Cardiac muscle cell (in vitro differentiated cells and primary cell): ENCODE measurements at places on chromosomes 1 and 21. TPM values are rescaled to one million over a fixed set of nuclear protein-coding genes. Genes with fewer than 3 reads are reported as not detected.

GRCh38 chr1:170674986-170675385 is 11.1 kb downstream of the PRRX1 start:
- DNase-seq, result peak; percentile 37

- no peak for DNase-seq
These were observed 961 bp downstream of the RBM15 start for GRCh38 chr1:110340207-110340468.

The TEX38 gene
- 0.27 and 1.4 TPM in 2 replicates for polyA plus RNA-seq

DNA sequence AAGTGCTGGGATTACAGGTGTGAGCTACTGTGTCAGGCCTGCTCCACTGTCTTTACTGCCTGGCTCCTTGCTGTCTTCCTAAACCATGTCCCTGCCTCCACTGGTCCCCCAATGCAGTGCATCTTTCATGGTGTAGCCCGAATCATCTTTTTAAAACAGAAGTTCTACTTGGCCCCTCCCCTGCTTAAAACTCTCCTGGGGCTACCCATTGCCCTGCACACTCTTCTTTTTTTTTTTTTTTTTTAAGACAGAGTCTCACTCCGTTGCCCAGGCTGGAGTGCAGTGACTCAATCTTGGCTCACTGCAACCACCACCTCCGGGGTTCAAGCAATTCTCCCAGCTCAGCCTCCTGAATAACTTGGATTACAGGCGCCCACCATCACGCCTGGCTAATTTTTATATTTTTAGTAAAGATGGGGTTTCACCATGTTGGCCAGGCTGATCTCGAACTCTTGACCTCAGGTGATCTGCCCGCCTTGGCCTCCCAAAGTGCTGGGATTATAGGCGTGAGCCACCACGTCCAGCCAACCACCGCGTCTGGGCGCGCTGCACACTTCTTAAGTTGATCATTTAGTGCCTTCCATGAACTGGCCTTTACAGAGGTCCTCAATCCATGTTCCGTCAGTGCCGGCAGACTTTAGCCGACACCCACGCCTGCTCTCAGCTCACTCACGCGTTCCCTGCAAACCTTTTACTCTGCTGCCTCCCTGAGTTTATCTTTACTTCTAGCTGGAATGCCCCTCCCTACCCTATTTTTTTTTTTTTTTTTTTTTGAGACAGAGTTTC is 2.4 kb downstream of the FCN3 start:
- no peak for DNase-seq

DNA sequence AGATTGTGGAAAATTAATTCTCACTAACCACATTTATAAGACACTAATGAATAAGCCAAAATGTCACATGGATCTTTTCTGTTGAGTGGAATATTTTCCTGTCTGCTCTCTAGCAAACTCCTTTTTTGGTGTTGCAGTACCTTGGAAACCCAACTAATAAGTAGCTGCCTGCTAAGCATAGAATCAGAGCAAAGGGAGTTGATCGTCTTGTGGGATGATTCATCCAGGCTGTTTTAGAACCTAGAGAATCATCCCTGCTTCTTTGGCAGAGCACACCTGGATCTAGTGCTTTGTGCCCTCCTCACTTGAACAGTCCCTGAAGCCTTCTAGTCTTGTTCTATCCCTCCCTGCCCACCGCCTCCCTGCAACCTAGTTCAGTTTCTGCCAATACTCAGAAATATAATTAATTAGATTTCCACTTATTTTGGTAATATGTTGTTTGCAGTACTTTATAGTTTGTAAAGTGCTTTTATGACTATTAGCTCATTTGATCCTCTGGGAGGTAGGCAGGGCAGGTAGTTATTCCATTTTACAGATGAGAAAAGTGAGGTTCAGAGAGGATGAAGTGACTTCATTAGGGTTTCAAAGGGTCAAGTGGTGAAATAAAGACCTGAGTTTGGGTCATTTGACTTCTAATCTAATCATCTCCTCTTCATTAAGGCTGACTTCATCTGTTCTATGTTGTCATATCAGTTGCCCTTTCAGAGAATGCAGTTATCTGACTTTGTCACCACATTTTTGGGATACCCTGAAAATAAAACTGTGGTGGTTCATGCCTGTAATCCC is 2.5 kb downstream of the AGO4 start:
- peak; percentile 9 for DNase-seq

DNA sequence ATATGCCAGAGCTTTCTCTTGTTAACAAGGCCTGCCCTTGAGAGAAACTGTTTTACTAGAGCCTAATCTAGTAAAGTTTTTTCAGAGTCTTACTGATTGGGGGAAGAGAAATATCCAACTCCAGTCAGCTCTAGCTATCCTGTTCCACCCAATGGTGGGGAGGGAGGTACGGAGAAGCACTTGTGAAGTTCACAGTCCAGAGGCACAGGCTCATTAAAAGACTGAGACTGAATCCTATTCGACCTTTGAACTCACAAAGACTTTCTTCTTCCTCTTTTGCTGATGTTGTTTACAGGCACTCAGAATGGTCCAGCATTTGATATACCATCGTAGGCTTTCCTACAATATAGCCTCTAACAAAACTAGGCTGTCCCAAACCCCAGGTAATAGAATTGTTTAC is 15.5 kb upstream of the SFT2D2 start:
- DNase-seq, result no peak

The ANGPTL3 gene
- polyA plus RNA-seq, result 0.94 TPM in 1 of 2 replicates, not detected in the other

DNA sequence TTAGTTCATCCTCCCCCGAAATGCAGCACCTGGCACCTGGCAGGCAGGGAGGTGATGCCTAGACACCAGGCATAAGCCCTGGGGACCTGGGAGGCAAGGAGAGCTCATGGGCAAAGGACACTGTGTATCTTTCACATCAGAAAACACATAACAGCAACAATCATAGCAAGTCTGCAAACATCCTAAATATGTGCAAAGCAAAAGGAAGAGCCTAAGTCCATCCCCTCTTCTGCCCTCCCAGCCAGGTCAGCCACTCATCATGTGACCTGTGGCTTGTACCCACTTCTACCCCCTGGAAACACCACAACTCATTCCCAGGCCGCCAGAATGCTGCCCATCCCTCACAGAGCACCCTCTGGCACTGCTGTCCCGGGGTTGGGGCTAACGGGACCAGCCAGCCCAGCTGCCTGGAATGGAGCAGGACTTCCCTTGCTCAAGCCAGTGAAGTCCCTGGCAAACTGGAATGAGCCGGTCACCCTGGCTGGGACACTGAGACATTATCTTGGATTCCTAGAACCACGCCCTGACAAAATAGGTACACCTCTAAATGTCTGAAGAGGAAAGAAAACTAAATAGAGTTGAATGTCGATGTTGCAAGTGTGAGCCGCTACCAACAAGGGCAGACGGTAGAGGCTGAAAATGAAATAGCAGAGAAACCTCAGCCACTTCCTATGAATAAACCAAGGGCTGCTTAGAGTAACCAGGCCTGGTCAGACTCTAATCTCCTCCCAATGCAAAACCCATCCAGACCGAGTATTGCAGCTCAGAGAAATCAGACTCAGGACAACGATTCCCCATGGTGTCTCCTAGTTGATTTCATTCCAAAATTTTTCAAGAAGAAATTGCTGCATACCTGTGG is 29.4 kb downstream of the TMPRSS2 start:
- no peak for DNase-seq

- DNase-seq, result no peak
These were observed 535.5 kb downstream of the PTPRC start for GRCh38 chr1:199174336-199174735.

- DNase-seq, result no peak
These were observed 45.5 kb downstream of the TRABD2B start for GRCh38 chr1:47951545-47952235.

DNA sequence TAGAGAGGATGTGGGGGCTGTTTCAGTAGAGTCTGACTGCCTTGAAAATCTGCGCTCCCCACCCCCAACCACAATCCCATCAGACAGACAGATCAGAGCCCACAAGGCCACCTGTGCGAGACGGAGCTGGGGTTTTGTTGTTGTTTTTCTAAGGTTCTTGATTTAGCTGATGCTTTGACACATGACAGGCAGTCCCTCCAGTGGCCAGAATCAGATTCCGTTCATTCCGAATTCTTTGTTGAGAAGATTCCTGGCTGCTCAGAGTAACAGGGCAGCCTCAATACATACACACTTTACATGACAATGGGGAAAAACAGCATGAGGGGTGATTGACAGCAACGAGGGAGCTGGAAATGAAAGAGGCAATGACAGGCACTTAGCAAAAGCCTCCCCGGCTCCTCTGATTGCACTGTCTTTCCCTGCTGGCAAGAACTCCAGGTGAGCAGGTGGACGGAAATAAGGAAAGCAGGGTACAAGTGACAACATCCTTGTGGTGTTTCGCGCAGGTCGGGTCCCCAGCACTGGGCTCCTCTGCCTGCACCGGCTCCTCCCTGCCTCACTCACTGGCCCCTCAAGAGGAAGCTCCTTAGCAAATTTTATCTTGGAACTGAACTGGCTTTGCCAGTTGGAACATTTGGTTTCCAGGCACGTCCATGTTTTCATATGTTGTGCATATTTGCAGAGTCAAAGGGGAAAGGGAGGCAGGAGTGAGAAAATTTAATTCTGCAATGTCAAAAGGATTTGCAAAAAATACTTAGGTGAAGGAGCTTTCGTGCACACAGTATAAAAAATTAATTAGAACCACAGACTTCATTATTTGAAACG is 148.7 kb downstream of the PGBD5 start:
- no peak for DNase-seq
